ENCODE measurements at places on chromosomes 7 and 10.

DNA sequence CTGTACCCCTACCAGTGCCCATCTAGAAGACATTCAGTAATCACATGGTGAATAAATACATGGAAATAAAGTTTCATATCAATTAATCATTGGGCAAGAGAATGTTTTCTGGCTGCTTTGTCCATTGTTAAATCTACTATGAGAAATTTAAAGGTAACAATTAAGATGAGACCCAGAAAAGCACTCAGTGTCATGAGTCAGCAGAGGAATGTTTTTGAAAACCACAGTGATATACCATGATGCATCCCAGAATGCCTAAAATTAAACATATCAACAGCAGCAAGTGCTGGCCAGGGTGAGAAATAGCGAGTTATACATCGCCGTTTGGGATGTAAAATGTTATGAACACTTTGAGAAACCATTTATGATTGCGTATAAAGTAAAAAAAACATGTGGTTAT is 825.3 kb upstream of the C7orf33 start:
- no peak for DNase-seq

GRCh38 chr10:99330347-99330924 is 1.3 kb downstream of the CNNM1 start:
- no peak for DNase-seq

DNA sequence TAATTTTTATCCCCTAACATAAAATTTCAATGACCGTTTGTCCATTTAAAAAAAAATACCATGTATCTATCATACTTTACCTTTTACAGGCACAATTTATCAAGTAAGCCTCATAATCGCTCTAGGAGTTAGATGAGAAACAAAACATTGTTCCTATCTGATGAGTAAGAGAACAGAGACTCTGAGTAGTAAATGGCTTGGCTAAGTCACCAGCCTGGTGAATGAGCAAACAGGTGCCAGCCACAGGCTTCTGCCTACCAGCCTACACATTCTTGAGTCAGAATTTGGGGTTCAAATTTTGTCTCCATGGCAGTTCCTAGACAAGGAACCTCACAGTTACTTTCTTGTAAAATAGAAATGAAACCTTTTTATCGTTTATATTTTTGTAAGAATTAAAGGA is 235.4 kb downstream of the HGF start:
- DNase-seq = no peak

DNA sequence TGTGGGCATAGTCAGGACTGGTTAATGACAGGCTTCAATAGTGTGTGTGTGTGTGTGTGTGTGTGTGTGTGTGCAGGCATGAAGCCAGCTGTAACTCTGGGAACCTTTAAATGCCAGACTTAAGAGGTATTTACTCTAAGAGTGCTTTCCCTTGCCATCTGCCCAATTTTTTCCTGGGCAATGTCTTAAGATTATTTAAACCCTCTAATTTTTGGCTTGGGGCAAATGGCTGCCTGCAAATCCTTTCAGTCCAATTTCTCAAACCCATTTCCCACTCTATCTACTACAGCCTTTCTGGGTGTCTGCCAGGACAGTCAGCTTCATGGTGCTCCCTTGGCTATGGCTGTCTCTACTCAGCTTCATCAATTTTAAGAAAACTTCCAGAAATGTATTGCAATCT is 62.6 kb upstream of the C1GALT1 start:
- DNase-seq = no peak

DNA sequence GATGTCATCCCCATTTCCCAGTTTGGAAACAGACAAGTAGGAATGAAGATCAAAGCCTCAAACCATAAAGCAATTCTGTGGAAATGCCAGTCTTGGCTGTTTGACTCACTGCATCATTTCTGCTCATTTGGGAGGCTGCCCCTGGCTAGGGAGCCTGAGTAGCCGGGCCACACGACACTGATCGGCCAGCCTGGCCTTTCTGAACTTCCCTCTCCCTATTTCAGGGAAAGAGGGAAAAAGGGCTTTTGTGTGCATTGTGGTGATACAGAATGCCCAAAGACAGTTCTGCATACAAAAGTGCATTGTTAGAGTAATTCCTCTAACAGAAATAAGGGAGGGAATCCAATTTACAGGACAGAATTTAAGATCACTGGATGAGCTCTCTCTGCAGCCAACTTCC is 41.7 kb upstream of the OPALIN start:
- no peak for DNase-seq

GRCh38 chr7:50685135-50686065 is 97.3 kb downstream of the GRB10 start:
- no peak for DNase-seq

GRCh38 chr10:79397575-79398303 is 47.7 kb downstream of the ZCCHC24 start:
- DNase-seq = no peak

DNA sequence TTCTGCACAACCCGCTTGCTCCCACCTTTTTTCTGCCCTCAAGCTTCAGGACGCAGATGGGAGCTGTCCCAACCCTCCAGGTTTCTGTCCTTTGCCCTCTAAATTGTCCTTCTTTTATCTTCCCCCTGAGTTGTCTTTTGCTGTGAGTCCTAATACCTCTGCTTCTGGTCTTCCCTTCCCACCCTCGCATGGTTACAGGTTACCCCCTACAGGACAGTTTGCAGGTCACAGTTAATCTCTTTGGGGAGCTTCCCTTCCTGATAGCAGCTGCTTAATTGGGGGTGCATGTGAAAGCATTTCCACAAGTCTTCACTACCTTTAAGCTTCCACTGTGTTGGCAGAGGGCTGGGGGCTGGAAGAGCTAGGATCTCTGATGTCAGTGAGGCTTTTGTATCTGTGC is 121.5 kb upstream of the CXCL12 start:
- DNase-seq = no peak

GRCh38 chr7:92769394-92769699 is 67.0 kb downstream of the CDK6 start:
- no peak for DNase-seq

- DNase-seq = no peak
Measured at GRCh38 chr7:127581716-127582115, 3.7 kb downstream of the GCC1 start.

DNA sequence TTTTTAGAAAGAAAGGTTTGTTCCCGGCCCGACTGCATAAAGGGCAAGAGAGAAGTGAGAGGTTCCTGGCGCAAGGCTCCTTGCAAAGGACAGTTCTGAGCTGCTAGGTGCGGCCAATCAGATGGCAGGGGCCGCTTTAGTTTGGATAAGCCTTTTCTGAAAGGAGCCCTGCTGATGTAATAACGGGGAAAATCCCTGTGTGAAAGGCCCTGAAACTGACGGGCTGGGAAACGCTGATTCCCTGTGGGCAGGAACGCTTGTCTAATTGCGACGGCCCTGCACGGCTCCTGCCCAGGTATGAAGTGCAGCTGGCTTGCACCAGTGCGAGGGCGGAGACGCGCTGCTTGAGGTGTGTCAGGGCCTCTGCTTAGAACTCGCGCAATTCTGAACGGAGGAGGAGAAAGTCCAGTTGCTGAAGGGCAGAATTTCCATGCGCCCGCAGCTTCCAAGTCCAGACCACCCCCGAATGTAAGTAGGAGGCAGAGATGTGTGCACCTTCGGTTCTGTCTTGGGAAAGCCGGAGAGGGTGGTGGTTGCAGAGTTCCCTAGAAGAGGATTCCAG is 30.5 kb downstream of the TACC2 start:
- no peak for DNase-seq

DNA sequence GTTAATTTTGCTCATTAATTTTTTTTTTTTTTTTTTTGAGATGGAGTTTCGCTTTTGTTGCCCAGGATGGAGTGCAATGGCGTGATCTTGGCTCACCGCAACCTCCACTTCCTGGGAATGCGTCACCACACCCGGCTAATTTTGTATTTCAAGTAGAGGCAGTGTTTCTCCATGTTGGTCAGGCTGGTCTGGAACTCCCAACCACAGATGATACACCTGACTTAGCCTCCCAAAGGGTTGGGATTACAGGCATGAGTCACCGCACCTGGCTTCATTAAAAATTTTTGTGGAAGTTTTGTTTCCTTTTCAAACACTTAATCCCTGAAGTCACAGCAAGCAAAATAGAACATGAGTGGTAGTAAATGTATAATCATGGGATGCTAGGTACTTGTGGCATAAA is 857.2 kb upstream of the PHF14 start:
- DNase-seq = no peak

DNA sequence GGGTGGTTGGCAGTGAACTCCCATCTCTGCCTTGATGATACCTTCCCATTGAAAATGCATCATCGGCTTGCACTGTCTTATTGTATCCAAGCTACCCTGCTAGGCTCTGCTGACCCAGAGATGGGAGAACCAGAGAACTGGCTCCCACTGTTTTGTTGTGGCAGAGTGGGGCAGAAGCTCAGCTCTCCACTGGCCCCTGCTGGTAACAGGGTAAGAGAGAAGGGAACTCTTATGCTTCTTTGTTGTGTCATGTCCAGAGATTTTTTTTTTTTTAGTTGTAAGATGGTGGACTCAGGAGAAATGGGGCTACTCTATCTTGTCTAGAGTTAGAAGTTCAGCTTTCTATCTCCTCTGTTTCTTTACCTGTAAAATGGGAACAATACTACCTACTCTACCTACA is 100.5 kb upstream of the SDK1 start:
- DNase-seq = no peak

GRCh38 chr10:79052291-79053080 is 16.3 kb upstream of the ZMIZ1 start:
- DNase-seq = no peak

- DNase-seq = no peak
Measured at GRCh38 chr7:158311791-158312190, 275.8 kb downstream of the PTPRN2 start.

- DNase-seq = no peak
Measured at GRCh38 chr7:54559401-54559800, 17.2 kb downstream of the VSTM2A start.

DNA sequence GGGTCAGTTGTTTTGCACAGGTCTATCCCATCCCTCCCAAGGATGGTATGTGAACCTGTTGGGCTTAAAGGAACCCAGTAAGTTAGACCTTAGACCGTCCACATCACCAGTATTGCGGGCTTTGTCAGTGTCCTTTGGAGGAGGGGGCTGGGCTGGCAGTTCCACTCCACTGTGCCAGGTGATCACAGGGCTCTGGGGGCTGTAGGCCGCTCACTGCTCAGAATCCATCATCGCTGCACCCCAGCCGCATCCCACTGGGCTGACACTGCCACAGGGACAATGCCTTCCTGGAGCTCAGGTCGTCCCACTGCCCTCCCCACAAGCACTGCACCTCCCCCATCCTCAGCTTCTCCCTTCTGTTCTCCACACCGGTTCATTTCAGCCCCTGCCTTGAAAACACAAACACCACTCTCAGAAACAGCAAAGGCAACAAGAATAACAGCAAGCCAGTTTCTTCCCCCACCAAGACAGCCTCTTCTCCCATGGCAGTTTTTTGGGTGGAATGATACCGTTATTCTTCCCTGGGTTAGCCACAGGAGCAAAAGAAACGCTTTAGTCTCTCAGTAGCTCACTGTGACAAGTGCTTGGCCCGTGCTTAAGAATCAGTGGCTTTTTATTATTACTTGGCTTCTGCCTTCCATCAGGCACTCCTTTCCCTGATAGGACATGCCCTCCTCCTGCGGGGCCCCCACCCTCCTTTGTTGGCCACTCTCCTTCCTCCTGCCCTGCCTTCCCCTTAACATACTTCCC is 111.2 kb downstream of the GRK5 start:
- no peak for DNase-seq

DNA sequence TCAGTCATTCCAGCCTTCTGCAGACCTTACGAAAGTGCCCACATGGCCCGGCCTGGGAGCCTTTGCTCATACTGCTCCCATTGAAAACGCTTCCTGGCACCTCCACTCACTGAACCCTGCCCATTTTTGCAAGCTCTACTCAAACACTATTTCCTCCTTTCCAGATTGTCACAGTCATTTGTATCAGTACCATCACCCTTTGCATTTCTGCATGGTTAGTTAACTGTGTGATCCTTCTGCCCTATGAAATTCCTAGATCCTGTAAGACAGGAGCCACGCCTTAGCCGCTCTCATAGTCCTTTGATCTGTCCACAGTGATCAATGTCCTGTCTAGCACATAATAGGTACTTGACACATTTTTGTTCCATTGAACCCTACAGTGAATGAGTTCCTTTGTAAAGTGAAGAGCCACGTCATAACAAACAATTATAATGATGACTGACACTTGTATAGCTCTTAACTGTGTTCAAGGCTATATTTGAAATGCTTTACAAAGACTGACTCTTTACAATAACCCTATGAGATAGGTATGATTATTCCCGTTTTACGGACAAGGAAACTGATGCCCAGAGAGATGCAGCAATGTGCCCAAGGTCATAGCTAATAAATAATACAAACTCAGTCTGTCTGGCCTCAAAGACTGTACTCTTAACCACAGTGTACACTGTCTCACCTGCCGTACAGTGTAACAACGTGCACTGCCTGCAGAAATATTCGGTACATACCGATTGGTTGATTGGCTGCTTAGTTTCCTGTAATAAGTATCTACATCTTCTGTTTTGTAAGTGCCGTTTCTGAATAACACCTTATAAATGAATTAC is 16.6 kb upstream of the ITIH2 start:
- no peak for DNase-seq

GRCh38 chr10:16909961-16910792 is 93.0 kb upstream of the RSU1 start:
- DNase-seq = no peak

GRCh38 chr7:46450886-46451285 is 529.8 kb upstream of the IGFBP3 start:
- no peak for DNase-seq

- no peak for DNase-seq
Measured at GRCh38 chr10:92573091-92573797, 649 bp downstream of the IDE start.

DNA sequence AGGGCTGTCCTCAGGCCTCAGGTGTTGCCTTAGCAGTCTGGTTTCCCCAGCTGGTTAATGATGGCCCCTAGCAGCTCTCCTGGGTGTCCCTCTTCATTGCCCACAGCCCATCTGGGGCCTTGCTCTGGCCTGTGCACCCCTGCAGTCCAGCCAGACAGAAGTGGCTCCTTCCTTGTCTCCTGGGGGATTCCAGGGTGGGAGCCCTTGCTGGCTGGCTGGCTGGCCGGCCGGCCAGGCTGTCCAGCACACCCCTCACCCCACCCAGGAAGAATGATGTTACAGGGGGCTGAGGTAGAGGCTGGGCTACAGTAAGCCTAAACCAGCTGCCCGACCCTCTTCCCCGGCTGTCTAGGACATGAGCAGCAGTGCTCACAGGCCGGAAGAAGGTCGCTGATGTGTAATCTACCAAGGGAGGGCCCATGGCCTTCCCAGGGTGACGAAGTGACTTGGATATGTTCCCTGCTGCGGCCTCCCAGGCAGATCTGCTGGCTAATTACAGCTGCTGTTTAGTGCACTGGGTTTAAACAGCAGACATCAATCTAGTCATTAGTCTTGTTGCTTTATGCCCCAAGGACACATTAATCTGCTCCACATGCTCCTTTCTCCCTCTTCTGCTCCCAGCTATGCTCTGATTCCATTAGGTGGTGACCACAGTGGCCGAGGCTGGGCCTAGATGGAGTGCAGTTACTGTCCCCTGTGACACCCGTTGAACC is 53.8 kb upstream of the LRRC4 start:
- no peak for DNase-seq

GRCh38 chr7:69448071-69448470 is 150.2 kb upstream of the AUTS2 start:
- DNase-seq = no peak
